NCI-H2171 (cell line): ENCODE measurements at places on chromosomes 1 and 21.

DNA sequence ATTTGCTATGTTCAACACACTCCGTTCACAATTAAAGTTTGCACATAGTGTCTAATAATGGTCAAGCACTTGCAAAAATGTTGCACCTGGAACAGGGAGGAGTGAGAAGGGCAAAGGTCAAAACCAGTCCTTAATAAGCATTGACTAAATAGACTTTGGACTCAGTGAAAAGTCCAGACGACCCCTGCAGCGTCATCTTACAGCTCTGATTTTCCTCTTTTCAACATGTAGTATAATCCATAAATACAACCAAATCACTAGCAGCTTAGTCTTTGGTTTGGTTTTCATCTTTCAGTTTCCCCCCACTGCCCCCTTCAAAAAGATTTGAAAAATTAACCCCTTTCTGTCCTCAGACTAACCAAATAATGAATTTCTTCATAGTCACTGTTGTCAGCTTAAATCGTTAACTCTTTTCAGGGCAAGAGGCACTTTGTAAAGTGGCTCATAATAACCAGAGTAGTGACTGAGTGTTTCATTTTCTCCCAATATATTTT is 290.3 kb downstream of the PTPRC start:
- DNase-seq, result no peak

DNA sequence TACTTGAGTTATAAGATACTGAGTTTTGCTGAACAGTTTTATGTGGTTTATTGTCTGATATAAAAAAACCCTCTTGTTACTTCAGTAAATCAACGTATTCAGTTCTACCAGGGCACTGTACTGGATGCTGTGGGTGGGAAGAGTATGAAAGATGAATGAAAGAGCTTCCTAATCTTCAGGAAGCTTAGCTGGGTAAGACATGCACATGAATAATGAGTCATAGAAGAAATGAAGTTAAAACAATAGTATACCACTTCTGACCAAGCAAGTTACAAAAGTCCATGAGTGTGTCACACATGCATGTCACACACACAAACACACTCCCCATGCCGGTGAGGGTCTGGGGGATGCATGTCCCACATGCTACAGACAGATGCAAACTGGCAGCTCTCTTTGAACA is 105.9 kb downstream of the SIPA1L2 start:
- DNase-seq, result no peak

DNA sequence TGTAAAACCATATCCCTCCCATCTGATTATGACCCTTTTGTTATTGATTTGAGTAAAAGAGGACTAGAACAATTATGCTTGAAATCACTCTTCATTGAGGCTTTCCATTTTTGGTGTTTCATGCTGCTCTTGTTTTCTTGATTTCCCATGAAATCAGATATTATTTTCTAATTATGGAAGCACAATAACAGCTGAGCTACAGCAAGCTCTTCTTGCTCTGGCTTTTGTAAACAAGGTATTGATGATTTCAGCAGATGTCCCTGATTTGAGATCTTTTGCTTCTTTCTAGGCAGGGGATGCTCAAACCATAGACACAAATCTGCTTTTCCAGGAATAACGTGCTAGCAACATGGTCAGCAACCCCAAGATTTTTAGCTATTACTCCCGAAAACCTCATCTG is 607.8 kb downstream of the NCAM2 start:
- no peak for DNase-seq

- no peak for DNase-seq
These were observed 50.1 kb downstream of the RPS6KA1 start for GRCh38 chr1:26579681-26580111.

DNA sequence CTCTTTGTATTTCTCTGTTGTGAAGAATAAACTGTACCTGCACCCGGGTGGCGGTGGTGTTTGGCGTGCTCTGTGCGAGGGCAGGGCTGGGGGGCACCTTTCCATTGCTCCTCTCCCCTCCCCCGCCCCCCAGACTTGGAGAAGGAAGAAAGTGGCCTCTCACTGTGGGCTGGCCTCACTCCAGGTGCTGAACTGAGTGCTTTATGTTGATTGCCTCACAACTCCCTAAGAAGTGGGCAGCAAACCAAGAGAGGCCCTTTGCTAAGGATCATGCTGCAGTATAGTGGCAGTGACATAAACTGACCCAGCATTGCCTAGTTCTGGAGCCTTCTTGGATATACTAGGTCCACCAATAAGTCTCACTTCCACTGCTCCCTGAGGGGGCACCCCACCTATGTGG is 20.2 kb downstream of the A3GALT2 start:
- no peak for DNase-seq

DNA sequence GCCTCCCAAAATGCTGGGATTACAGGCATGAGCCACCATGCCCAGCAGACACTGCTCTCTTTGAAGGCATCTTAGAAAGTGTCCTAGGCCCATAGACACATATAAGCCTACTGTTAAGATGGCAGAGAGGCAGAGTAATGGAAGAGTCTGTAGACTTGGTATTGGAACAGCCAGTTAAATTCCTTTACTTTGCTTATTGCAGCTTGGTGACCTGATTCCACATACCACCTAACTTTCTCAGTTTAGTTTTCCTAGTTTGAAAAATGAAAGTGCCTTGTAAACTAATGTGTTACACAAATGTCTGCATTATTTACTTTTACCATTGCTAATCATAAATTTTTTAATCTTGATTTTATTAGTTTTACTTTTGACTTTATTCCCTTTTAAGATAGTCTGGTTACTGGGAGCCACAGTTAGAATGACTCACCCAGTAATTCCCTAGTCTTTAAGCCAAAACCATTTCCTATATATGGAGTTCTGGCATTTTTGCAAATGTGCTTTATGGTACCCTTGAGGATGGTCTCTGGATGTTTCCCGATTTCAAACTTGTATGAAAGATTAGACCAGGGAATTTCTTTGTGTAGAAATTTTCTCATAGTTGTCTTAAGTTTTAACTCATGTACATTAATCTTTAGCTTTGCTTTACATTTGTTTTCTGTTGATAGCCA is 6.4 kb downstream of the SMAP2 start:
- DNase-seq, result no peak

DNA sequence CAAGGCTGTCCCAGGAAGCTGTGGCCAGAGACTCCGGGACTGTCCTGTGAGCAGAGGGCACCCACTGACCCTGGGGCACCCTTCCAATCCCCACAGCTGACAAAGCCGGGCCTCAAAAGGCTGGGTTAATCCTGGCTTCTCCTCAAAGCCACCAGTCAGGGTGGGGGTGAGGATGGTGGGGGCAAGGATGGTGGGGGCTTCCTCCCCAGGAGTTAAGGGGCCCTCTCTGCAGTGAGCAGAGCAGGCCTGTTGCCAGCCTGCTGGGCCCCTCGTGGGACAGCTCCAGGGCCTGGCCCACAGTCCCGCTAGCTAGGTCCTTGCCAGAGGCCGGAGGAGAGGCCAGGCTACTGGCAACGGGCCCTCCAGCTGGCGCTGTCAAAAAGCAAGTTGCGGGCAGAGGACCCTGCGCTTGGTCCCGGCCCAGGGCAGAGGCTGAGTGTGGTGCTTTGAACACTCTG is 37.9 kb upstream of the CCDC27 start:
- DNase-seq, result no peak

DNA sequence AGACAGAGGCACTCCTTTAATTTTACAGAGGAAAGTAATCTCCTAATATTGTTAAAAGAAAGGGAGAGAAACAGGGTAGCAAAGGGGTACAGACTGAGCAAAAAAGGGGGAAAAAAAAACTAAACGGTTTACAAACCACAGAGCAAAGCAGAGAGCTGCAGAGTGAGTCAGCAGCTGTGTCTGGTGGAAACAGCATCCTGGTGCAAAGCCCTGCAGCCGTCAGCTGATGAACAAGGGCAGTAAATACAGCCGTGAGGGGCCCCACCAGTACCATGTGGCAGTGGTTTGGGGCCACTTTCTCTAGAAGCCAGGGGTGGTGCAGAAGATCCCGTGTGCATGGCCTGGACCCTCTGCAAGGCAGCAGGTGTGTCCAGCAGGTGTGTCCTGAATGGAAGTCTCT is 111.3 kb downstream of the ERG start:
- no peak for DNase-seq

DNA sequence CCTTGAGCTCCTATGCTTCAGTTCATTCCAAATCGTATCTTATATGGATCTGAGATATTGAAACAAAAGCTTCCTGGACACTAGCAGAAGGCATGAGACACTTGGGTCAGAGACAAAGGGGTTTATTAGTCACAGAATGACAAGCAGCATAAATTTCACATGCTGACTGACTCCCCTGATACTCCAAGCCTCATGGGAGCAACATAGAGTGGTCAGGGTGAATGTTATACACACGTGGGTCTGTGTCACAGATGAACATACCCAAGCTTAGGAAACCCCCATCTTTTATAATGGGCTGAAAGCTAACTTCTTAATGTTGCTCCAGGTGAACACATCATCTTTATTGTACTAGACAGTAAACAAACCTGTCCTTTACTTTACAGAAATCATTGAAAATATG is 599.9 kb upstream of the RGS18 start:
- no peak for DNase-seq

DNA sequence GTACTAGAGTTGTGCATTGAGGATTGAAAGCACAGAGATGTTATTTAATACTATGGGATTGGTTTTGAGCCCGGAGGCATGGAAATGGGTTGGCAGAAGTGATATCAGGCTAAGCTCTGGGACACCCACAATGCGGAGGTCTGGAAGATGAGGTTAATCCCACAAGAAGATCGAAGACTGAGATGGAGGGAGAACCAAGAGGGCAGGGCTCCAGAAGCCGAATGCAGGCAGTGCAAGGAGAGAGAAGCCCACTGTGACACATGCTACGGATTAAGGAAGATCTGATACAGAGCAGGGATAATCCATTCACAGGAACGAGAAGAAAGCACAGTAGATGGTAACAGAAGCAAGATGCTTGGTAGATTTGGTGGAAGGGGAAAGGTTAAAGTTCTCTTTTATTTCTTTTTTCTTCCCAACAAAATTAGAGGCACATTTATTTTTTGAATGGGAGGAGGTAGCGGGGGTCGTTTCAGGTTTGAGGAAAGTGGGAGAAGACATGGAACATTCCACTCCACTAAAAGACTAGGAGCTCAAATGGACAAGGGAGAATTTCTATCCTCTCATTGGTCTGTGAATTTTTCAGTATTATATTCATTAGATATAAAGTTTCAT is 113.2 kb downstream of the NCAM2 start:
- DNase-seq, result no peak
